ENCODE measurements at places on chromosomes 12 and 14.

DNA sequence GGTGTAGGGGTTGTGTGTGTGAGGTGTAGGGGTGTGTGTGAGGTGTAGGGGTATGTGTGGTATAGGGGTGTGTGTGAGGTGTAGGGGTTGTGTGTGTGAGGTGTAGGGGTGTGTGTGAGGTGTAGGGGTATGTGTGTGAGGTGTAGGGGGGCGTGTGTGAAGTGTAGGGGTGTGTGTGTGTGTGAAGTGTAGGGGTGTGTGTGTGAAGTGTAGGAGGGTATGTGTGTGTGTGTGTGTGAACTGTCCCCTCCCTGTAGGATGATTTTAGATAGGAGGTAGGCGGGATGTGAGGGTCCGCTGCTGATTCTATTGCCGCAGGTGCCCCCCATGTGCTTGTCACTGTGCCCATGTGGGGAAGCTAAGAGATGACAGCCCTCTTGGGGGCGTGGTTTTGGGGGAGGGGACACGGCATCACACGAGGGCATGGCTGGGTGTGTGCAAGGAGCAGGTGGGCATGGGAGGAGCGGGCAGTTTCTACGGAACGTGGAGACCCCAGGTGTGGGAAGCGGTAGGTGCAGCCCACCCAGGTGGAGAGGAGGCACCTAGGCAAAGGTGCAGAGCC, 88.5 kb downstream of the DDX51 start:
- DNase-seq = no peak

DNA sequence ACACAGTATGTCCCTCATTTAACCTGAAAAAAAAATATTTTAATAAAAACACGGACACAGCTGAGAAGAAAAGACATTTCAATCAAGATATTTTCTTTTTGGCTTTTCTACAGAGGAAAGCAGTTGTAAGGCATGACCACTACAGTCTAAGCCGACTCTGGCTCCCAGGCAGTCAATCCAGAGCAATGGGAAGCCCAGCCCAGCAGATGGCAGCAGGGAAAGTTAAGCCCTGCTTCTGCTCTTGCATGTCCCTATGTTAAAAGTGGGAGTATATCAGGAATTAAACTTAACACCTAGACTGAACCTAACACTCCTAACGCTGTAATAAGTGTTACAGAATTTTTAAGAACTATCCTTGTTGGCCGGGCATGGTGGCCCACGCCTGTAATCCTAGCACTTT, 19.5 kb upstream of the HAL start:
- DNase-seq = no peak

DNA sequence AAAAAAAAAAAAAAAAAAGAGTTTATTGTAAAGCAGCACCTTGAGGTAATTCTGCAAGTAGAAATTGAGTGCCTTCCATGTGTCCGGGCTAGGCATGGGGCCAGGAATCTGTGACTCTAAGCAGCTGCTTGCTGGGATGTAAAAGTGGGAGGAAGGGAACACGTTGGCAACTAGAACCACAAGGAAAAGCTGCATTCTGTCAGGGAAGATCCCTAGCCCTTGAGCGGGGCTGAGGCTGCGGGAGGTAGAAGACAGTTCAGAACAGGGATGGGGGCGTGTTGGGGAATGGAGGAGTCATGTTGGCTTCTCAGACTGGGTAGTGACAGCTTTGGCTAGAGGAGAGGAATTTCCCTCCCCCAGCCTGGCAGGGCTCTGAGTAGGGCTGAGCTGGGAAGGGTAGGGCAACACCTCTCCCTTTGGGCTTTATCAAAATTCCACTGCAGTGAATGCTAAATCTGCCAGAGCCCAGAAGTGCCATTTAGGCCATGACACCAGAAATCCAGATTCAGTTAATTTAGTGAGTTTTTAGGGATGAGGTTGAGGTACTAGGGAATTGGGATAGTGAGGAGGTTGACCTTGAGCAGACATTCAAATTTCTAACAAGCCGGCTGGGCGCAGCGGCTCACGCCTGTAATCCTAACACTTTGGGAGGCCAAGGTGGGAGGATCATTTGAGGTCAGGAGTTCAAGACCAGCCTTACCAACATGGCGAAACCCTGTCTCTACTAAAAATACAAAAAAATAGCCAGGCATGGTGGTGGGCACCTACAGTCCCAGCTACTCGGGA, 3.4 kb upstream of the TRAFD1 start:
- DNase-seq = no peak

DNA sequence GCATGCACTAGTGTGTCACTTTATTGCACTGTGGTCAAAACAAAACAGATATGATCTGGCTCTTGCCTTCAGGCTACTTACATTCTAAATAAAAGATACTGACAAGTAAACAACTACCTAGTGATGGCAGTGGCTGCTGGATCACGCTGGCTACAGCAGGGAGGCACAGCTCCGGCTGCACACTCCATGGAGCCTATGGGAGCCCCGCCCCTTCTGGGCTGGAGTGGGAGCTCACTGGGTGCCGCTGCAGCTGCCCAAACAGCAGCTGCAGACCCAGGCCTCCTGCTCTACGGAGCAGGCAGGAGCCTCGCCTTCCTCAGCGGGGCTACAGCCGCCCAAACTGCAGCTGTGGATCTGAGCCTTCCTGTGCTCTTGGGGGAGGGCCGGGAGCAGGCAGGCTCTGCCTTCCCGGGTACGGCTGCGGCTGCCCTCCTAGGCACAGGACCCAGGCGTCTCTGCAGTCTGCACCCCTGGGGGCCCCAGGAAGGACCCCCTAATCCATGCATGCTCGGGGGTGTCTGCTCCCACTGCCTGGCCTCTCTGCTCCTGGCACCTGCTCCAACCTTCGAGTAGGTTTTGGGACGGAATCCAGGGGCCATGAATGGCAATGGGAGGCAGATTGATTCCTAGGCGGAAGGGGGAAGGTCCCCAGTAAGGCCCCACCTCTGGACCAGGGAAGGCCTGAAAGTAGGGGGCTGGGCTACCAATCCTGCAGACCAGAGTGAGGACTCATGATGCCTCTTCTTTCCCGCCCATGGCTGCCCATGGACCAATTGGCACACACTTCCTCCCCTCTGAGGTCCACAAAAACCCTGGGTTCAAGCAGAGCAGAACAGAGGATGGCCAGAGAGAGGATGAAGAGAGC, 253.1 kb downstream of the ANO6 start:
- no peak for DNase-seq

DNA sequence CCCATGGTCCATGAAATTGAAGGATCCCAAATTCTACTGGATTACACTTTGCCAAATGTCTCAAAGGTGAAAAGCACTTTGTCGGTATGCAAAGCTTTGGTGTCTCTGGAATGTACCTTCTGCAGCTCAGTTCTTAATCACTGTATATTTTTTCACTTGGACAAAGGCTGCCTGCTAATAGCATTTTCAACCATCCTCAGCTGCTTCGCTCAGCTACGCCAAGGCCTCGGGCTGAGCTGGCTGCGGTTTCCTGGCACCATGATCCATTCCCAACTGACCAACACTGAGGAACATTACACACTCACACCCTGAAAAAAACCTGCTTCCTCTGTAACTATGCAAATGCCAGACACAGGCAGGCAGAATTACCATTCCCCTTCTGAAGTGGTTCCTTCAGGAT, 335.2 kb downstream of the DPF3 start:
- no peak for DNase-seq

Data from activated CD4-positive, CD25-positive, alpha-beta regulatory T cell treated with anti-CD3 and anti-CD28 coated beads, Interleukin-2, amount 50 U/mL, for 16 hours (primary cell).